ENCODE measurements at places on chromosomes 7 and 10.

DNA sequence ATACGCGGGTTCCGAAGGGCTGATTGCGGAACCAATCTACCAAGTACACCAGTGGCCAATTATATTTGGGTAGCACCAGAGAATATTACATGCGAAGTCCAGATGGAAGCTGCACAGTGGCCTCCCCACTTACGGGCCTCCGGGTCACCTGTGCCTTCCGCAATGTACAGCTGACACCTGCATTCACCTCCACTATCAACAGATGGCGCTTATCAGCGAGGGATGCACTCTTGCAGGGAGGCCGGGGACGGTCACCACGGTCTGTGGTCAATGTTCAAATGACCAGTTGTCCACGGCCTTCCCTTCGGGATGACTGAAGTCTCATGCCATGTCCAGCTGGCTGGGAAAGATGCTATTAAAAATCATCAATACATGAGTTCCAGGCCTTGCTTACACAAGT, 47.6 kb downstream of the SLIT1 start:
- DNase-seq: no peak

DNA sequence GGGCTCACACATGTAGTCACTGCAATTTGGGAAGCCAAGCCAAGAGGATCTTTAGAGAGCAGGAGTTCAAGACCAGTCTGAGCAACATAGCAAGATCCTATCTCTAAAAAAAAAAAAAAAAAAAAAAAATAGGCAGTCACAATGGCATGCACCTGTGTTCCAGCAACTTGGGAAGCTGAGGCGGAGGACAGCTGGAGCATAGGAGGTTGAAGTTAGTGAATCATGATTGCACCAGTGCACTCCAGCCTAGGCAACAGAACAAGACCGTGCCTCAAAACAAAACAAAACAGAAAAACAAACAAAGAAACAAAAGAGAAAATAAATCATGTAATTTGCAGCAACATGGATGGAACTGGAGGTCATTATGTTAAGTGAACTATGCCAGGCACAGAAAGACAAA, 33.6 kb upstream of the BICC1 start:
- no peak for DNase-seq

DNA sequence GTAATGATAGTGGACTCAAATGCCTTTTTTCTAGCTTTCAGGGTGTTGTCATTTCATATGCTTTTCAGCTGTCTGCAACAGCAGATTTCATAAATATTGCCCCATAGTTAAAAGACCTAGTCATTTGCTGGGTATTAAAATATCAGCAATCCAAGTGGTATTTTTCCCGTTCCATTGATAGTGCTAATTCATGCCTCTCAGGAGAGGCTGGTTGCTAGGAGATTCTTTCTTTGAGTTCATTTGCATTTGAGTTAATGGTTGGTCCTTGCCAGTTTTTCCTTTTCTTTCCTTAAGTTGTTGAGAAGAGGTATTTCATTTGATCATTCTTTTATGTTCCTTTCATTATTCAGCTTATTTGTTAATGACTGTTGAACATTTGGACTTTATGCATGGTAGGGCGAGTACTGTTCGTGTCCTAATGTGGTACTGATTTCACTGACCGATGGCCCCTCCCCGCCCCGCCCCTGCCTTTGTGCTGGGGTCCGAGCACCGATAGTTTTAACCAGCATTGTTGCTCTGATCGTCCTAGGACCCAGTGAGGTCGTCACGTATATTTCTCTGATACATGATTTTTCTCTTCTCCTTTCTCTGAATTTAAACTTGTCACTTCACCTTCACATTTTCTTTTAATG, 128.6 kb downstream of the CCNY start:
- no peak for DNase-seq

DNA sequence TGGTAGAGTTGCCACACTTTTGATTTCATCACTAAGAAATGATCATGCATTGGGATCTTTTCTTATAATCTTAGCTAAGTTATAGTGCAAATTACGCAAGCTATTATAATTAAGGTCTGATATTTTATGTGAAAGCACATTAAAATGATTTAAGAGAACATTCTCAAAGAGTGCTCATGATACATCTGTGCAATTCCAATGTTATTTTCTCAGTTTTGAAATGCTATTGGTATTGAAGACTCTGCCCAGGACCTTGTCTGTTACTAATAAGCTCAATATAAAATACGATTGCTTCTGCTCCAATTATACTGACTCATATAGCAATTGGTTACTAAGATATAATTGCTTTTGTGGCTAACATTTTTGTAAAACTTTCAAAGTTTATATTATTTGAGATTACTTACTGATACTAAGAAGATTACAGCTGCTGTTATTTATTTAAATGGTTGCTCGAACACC, 180.9 kb downstream of the ADAM12 start:
- DNase-seq: no peak

- DNase-seq: no peak
Measured at GRCh38 chr10:6936931-6937330, 356.9 kb upstream of the PRKCQ start.

DNA sequence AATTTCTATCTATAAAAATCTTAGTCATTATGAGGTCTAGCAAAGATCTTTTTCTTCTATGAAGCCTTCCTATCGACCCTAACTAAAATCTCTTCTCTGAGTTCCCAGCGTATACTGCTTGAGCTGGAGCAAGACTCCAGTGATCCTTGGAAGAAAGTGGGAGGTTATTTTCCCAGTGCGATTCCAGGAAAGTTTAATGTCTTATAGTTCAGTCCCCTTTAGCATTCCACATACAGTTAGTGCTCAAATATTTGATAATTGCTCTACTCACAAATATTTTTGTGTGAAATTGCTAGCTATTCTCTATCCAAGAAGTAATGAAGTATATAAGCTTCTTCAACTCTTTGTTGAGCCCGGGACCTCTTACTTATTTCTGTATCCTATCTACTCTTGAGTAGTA, 47.7 kb downstream of the ZEB1 start:
- no peak for DNase-seq

DNA sequence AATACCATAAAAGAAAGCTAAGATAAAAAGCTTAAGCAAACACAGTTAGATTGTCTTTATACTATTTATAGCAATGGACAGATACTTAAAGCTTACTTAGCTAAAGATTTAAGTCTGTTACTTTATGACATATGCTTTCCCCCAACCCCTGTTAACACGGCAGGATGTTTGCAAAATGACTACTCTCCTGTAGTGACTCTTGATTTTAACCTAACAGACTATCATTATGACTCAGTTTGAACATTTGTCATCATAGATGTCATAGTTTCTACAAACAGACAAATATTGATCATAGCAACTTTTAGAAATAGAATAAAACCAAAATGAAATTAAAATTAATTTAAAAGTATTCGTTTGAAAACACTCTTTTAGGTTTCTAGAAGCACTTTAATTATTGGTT, 7.8 kb upstream of the COMMD3 start:
- no peak for DNase-seq

GRCh38 chr7:141150465-141150864, 76.6 kb downstream of the TMEM178B start:
- DNase-seq: no peak

GRCh38 chr7:137146552-137147337, 196.8 kb downstream of the PTN start:
- no peak for DNase-seq

All from posterior cingulate gyrus (tissue), 11 donors.